A549 treated with Mapracorat at 1 μM for 4 hours (cell line): ENCODE measurements at places on chromosomes 2 and 18. TPM values are rescaled to one million over a fixed set of nuclear protein-coding genes. Genes with fewer than 3 reads are reported as not detected.

SCG2 gene
- 0.98 to 1.4 TPM (median 1.1 TPM) in 5 replicates for total RNA-seq

ANKRD62 gene
- total RNA-seq, result not detected in 5 replicates

SLC23A3 gene
- total RNA-seq, result 0.59 to 1.1 TPM (median 0.86 TPM) in 5 replicates

RGPD8 gene
- 1.6 to 4.1 TPM (median 3.3 TPM) in 5 replicates for total RNA-seq

NAPG gene
- total RNA-seq, result 8.8 to 11.7 TPM (median 10.7 TPM) in 5 replicates

SP140 gene
- 0.27 TPM in 1 of 5 replicates, not detected in the others for total RNA-seq

RNF152 gene
- total RNA-seq, result 0.01 to 0.20 TPM (median 0.07 TPM) in 5 replicates
